Activated T-cell treated with anti-CD3 and anti-CD28 coated beads, Interleukin-2, amount 50 U/mL, for 4 hours (primary cell): ENCODE measurements at places on chromosomes 11 and 22.

GRCh38 chr11:77082838-77083565 lies 16.2 kb downstream of the CAPN5 start:
- DNase-seq = no peak

DNA sequence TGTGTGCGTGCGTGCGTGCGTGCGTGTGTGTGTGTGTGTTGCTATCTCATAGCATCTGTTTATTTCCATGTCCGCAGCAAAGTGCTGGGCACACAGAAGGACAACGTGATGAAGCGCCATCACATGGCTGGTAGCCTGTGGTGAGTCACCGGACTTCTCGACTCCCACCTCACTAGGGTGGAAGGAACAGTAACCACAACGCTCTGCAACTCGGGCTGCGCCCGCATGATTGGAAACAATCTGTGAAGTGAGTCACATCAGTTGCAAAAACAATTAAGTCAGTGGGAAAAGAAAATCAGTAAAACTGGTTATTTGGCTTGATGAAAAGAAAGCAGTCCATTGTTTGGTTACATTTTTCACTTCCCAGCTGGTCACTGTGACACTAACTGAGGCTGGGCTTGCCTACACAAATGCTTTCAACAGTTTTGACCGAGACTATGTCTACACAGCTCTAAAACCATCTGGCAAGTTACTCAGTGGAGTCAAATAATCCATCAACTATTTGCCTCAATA lies 437.3 kb upstream of the CADM1 start:
- no peak for DNase-seq

- DNase-seq = no peak
Observed at GRCh38 chr11:12446863-12447262, 69.5 kb downstream of the PARVA start.

- no peak for DNase-seq
Observed at GRCh38 chr11:62506413-62507124, 40.0 kb downstream of the AHNAK start.

DNA sequence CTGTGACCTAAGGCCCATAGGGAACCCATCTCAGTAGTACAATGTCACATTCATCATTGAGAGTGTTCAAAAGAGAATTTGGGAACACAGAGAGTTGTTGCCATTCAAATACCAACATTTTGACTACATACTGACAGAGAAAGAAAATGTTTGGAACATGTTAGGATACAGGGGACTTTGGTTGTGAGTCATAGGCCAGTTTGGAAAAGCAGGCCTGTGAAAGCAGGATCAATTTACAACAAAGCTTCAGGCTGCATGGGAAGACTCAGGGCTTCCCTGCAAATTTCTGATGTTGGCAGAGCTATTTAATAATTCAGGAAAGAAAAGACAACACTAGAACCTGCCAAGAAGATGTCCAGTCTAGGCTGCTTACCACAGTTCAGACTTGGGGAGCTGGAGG lies 374 bp downstream of the NLRP10 start:
- no peak for DNase-seq

DNA sequence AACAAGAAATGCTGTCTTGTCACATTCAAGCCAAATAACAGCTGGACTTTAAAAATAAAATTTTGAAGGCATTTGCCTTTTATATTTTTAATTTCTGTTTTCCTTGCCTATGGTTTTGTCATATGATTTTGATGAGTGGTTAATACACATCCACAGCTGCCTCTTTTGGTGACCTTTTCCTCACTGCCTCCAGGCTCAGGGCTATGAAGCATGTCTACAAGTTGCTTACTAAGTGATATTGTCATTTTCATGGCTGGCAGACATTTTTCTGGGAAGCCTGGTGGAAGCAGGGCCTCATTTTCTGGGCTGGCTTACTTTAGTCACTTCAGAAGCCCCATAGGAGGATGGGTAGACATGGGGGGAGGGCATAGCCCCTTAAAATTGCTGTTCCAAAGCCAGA lies 344.9 kb downstream of the SOX6 start:
- DNase-seq = no peak

DNA sequence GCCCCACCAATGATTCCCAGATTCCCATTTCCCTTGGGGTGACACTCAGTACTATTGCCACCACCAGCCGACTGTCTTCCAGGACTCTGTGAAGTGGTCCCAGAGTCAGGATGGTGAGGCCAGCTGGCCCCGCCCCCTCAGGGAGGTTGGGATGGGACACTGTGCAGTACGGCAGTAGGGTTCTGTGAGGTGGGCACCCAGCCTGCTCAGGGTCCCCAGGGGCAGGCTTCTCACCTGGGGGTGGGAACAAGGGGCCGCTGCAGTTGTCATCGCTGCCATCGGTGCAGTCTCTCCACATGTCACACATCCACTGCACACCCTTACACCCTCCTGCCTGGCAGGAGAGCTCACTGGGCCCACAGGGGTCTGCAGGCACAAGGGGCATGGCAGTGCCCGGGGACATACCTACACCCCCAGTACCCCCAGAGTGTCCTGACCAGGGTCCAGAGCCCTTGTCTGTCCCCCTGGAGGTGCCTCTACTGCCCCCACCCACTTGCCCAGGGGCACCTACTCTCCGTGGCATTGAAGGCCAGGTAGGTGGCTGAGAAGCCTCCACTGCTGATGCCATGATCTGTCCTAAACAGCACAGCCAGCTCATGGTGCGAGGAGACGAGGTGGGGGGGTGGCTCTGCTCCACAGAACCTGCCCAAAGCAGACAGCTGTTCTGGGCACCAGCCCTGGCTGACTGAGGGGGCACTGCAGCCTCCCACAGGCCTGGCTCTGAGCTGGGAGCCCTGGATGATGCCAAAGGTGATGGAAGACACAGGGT lies 1.9 kb upstream of the C1QTNF5 start:
- no peak for DNase-seq

DNA sequence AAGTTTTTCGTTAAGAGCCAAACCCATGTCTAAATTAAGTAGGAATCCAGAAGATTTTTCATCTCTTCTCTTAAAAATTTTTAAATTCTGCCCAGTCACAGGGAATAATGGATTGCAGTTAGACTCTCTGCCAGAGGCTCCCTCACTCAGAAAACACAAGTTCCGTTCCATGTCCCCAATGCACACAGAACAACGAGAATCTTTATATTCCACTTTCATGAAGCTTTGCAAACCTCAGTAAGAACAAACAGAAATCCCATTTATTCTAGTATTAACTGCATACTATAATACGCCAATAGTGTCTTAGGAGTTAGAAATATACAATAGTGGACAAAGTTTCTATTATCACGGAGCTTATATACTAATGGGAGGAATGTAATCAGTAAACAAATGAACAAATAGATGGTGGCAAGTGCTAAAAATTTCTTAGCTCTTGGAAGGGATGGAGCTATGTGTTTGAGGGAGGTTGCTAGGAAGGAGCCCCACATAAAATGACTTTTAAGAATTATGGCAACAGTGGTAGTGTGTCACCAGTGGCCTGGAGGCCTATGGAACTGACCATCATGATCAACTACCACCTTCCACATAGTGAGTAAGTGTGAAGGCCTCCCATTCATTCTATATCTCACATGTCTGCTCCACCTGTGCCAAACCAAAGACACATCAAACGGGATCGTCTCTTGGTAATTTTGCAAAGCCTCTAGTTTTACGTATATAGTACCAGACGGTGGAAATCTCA lies 24.9 kb downstream of the PICALM start:
- DNase-seq = no peak

DNA sequence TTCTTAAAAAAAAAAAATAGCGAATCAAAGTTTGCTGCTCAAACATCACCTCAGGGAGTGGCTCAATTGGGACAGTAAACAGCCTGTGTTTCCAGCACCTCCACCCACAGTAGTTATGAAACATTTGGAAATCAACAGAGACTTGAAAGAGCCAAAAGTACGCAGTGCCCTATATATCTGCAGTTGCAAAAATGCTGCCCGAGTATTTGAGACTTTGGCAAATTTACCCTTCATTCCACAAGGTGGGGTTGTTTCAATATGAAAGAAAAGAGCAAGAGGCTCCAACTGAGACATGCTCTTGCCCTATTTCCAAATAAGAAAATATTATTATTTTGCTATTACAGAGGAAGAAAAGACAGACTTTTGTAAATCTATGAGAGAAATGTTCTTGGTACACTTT lies 851.1 kb upstream of the RAG2 start:
- DNase-seq = no peak
